ENCODE measurements at places on chromosomes 4 and X.

- H3K4me1 ChIP-seq, result no peaks in the 10 kb centered on the region
- no peak for DNase-seq
- no peak overlapping the region for H3K27ac ChIP-seq
- no peaks in the 10 kb centered on the region for H3K27me3 ChIP-seq
- H3K4me3 ChIP-seq, result no peak overlapping the region
- H3K36me3 ChIP-seq, result no peaks in the 10 kb centered on the region
Observed at GRCh38 chr4:169050284-169050683, 40.2 kb upstream of the CBR4 start.

- H3K36me3 ChIP-seq, result no peaks in the 10 kb centered on the region
- no peak overlapping the region for H3K4me3 ChIP-seq
- H3K27ac ChIP-seq, result no peak overlapping the region
- no peaks in the 10 kb centered on the region for H3K4me1 ChIP-seq
- DNase-seq, result no peak
- no peaks in the 10 kb centered on the region for H3K27me3 ChIP-seq
Observed at GRCh38 chrX:1053072-1053471, 159.4 kb downstream of the CRLF2 start.

DNA sequence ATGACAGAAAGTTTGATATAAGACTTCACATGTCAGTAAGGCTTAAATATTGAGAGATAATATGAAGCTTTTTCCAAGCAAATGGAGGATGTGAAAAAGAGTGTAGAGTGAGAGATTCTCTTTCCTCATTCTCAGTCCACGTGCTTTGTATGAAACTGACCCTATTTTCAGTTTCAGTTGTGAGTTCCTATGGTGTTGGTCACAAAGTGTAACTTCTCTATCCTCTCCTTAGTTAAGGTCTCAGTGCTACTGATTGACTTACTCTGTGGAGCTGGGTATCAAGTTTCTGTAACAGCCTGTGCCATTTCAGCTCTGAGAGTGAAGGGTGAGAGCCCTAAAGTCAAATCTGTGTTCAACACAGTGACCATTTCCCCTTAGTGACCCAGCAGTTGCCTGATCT, 277.2 kb downstream of the EPHA5 start:
- H3K4me3 ChIP-seq, result no peak overlapping the region
- no peaks in the 10 kb centered on the region for H3K36me3 ChIP-seq
- DNase-seq, result no peak
- no peaks in the 10 kb centered on the region for H3K27me3 ChIP-seq

GRCh38 chr4:102504941-102505340, 3.8 kb downstream of the NFKB1 start:
- H3K4me1 ChIP-seq, result peaks cover 8% of the 10 kb centered on the region
- no peaks in the 10 kb centered on the region for H3K27me3 ChIP-seq
- H3K4me3 ChIP-seq, result no peak overlapping the region
